ENCODE measurements at places on chromosomes 4 and X. TPM values are rescaled to one million over a fixed set of nuclear protein-coding genes. Genes with fewer than 3 reads are reported as not detected.

GRCh38 chr4:155497306-155497705, 120.5 kb upstream of the MAP9 start:
- no peak for DNase-seq

- no peak for DNase-seq
Observed at GRCh38 chr4:144820728-144821085, 174.8 kb downstream of the HHIP start.

GRCh38 chrX:104929324-104929723, 291.2 kb downstream of the TEX13A start:
- DNase-seq = no peak

DNA sequence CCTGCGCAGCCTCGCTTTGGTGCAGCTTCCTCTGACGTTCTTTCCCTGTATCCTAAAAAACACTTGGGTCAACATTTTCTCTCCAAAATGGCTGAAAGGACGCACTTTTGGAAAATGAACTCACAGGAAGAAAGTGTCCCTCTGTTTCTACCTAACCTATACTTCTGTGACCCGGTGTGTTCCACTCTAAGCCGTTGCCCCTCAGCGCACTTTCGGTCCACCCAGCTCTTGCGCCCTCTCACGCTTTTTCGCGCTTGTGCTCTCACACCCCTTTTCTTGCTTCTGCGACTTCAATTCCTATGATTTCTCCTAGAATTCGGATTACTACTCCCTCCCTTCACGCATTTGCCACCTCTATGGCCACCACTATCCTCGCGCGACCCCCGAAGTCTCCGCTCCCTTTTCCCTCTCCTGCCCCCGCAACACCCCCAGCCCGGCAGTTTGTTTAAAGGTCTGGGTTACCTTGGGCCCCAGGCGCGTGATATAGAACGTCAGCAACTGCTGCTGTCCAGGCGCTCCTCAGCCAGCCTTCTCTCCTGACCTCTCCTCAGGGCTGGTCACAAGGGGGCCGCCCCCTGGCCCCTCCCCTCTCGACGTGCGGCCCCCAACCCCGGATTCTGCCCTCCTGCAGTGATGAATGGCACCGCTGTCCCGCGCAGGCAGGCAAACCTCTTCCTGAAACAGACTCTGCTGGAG, at the start of gene USP51:
Gene USP51 (minus strand): TSS at position 535 of the 696 bp plus-strand sequence. CDS start 909 bp downstream, outside the sequence.
- peak; percentile 47 for DNase-seq

SPANXN3 gene
- total RNA-seq = not detected

GRCh38 chr4:147768113-147768512, 36.2 kb downstream of the ARHGAP10 start:
- no peak for DNase-seq

GRCh38 chr4:167785523-167785922, 306.8 kb upstream of the ANXA10 start:
- no peak for DNase-seq

GRCh38 chr4:67250131-67250896, 295.0 kb downstream of the CENPC start:
- DNase-seq = no peak

DNA sequence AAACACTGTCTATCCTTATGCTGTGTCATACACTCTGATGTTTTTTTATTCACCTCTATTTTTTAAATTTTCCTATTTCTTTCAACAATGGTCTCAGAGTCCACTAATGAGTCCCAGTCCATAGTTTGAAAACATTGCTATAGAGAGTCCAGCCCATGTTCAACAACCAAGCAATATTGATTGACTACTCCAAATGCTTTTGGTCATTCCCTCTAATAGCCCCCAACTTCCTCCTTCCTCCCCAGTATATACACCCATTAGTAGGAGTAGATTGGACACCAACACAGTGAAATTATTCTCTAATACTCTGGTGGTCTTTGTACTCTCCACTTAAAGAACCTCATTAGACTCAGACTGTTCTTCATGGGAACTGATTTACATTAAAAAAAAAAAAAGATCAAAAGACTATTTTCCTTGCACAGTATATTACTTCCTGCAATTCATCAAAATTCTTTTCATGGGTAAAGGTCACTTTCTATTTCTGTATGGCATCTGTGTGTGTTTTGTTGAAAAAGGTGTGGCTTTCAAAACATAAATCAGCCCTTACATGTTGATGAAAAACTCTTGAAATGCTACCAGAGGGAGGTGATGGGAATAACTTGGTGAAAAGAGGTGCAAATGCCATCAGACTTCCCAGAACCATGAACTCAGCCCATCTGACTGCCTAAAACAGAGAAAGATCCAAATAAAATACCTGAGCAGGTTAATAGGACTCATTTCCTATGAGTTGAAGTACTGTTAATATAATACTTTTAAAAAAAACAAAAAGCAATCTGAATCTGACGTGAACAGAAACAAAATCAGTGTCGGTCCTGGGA, 250.3 kb upstream of the KLF3 start:
- no peak for DNase-seq

DNA sequence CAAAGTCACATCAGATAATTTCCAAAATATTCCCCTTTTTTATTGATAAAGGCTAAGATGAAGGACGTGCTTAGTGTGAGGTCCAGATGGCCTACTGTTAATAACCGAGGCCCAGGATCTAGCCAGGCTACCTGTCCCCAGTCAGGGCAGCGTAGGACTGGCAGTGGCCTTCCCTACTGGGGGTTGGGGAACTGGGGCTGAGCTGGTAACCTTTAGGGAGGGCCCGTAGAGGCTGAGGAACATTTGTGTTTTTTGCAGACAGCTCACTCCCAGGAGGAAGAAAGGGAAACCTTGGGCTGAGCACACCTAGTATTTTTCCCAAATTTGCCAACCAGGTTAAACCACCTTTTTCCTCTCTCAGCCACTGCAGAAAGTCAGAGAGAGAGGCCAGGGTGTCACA, 59.1 kb downstream of the KLF3 start:
- no peak for DNase-seq

FAM149A gene
- 15.5 TPM for total RNA-seq

- peak; percentile 50 for DNase-seq
Observed at GRCh38 chrX:115344885-115345614, 55.5 kb downstream of the LUZP4 start.

ATP1B4 gene
- total RNA-seq = not detected

DNA sequence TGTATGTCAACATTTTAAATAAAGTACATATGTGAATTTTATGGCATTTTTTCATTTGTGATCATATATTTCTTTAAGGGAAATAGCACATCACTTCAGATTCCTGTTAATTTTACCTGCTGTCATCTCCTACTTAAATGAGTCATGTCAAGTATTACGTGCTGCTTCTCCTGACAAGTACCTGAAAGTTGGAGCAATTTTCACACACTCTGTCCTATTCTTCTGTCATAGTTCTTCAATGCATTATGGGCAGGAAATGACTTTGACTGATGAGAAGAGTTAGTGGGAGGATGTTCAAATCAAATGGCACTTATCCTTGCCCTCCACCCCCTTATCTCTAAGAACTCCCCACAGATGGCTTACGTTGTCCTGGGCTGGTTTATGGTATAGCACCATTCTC, 64.2 kb upstream of the SYTL5 start:
- no peak for DNase-seq

DNA sequence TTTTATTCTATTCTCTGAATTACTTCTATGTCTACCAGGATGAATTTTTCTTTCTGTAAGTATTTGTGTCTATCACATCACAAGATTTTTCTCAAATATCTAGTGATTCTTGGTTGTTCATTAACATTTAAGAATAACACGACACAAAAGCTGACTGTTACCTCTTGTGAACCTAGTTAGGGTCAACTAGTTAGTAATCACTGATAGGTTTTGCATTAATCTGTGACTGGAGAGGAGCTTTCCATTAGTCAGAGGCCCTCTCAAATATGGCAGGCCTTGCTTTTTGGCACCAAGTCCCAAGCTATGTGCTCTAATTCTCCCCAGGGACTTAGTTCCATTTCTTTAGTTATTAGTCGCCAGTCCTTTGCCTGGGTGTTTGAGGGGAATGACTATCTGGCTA, 259.2 kb downstream of the CFAP299 start:
- no peak for DNase-seq

DNA sequence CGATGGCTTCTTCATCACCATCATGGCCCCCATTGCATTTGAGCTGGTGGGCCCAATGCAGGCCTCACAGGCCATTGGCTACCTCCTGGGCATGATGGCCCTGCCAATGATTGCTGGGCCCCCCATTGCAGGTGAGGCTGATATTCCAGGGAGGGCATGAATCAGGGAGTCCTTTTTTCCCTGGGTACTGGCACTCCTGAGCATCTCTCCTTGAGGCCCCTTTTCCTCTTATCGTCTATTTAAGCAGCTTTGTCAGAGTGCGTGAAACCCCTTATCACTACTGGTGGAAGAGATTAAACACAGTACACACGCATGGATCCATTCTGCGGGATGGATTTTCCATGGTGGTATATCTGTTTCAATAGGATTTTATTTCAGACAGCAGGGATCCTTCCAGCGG, 85.1 kb downstream of the RLIM start:
- no peak for DNase-seq

GAGE2A gene
- total RNA-seq = not detected

DNA sequence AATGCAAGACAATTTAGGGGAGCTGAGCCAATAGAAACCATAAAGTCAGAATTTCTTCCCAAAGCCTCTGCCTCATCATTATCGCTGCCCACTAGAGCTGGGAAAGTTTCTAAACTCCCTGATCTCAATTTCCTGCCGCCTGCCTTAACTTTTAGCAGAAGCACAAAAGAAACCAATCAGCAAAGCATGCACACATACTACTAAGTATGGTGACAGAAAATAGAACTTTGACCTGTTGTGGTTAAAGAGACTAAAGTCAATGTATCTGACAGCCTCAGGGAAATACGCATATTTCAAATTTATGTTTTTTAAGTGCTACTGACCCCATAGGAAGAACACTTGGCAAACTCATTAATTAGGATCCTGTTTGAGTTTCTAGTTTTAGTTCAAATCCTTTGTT, 10.1 kb downstream of the STK26 start:
- DNase-seq = no peak

DNA sequence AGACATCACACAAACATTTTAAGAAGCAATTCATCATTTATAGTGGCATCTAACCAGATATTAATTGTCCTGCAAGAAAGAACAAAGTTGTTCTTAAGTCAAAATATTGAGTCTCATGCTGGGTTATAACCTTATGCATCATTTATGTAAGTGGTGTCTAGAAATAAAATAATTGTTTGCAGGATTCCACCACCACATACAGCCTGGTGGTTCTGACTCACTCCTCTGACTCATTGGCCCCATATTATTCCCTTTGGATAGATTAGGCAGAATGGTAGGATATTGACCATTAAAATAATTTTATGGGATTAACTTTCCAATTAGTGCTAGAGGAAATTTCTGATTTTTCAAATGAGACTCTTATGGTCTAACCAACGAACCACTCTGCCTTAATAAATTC, 384.5 kb downstream of the GRXCR1 start:
- DNase-seq = no peak

GRCh38 chr4:124201636-124202035, 510.9 kb downstream of the ANKRD50 start:
- no peak for DNase-seq

DNA sequence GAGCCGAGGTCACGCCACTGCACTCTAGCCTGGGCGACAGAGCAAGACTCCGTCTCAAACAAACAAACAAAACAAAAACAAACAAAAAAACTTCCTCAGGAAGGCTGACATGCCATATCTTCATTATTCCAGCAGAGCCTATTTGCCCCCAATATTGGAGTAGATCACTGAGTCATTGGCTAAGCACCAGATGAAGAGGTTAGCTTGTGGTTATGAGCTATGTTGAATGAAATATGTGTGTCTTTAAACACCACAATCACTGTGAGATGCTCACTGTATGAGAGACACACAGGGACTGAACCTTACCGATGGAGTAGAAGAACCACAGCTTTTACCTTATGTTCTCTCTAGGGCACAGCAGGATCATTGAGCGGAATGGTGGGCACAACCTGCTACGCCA, 122.1 kb upstream of the EOLA2 start:
- DNase-seq = no peak

PCYT1B gene
- total RNA-seq = under 0.01 TPM

- DNase-seq = no peak
Observed at GRCh38 chrX:133804072-133804471, 181.3 kb downstream of the GPC3 start.

ADGRG2 gene
- total RNA-seq = 0.08 TPM

GAGE12H gene
- not detected for total RNA-seq

- DNase-seq = no peak
Observed at GRCh38 chr4:92128676-92129075, 175.1 kb upstream of the GRID2 start.

NRK gene
- 0.08 TPM for total RNA-seq

SH3D19 gene
- 11.0 TPM for total RNA-seq

DNA sequence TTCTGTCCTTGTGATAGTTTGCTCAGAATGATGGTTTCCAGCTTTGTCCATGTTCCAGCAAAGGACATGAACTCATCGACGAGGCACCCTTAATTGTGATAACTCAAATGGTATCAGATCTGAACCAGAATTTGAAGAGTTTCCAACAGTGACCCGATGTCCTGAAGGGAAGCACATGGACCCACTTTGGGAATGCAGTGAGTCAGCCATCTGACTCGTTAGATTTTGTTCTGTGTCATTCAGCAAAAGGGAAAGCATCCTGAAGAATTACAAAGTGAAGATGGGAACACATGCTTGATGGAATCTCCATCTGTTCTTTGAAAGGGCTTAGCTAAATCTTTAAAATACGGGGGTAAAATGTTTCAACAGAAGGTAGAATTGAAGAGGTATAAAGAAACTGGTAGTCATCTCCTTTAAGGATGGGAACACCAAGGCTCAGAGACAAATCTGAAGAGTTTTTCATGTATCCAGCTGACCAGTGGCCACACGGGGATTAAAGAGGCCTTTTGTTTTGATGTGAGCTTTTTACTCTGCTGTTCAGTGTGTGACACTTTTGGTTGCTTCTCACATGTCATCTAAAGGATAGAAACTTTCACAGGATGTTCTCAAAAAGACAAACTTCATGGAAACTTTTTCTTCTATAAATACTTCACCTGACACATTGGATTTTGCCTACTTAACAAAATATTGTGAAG, 393.8 kb downstream of the INPP4B start:
- no peak for DNase-seq

DNA sequence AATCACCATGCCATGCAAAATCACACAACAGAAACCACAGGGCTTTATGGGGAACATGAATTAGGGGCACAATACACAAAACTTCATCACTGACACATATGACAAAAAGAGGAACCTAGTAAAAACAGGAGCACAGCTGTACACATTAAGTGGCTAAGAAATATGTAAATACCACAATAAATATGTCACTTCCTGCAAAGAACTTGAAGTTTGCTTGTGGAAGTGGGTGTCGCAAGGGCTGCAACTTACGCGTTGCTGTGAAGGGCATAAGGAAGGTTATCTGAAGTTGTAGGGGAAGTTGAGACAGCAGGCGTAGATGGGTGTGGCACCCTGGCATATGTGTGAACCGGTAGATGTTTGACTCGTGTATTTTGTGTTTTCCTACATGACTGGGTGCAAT, 42.4 kb downstream of the CLCN4 start:
- no peak for DNase-seq

SLC10A6 gene
- not detected for total RNA-seq

ASMT gene
- not detected for total RNA-seq

GRCh38 chr4:163866728-163867315, 372.3 kb downstream of the TMA16 start:
- DNase-seq = no peak
